ENCODE measurements at places on chromosomes 13 and 19. TPM values are rescaled to one million over a fixed set of nuclear protein-coding genes. Genes with fewer than 3 reads are reported as not detected.
A peak's percentile ranks its signal among the peaks of the same experiment; 100 is the strongest.

DNA sequence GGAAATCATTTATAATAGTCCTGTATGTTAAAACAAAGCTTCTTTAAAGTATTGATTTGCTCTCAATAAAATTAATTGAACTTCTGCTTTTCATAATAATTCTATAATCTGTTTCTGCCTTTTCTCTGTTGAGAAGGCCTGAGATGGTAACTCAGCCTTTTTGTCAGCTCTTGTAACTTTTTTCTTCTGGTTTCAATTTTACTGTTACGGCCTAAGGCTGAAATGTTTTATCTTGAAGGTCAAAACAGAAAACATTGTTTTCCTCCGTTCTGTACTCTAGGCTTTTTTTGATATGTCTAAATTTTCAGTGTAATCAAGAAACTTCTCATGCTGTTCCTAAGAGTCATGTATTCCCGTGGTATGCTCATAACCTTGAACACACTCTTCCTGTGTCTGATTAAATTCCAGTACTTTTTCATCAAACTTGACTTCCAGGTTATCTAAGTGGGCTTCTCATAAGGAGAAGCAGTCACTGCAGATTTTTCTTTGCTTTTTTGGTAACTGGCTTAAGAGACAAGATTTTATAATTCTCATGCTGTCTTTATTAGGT lies 7.6 kb upstream of the NAXD start:
- no peaks in the 10 kb centered on the region for H3K4me1 ChIP-seq
- H3K4me3 ChIP-seq: no peak overlapping the region
- H3K27me3 ChIP-seq: no peaks in the 10 kb centered on the region
- no peak for DNase-seq
- no peaks in the 10 kb centered on the region for H3K36me3 ChIP-seq
- no peak overlapping the region for H3K27ac ChIP-seq

DNA sequence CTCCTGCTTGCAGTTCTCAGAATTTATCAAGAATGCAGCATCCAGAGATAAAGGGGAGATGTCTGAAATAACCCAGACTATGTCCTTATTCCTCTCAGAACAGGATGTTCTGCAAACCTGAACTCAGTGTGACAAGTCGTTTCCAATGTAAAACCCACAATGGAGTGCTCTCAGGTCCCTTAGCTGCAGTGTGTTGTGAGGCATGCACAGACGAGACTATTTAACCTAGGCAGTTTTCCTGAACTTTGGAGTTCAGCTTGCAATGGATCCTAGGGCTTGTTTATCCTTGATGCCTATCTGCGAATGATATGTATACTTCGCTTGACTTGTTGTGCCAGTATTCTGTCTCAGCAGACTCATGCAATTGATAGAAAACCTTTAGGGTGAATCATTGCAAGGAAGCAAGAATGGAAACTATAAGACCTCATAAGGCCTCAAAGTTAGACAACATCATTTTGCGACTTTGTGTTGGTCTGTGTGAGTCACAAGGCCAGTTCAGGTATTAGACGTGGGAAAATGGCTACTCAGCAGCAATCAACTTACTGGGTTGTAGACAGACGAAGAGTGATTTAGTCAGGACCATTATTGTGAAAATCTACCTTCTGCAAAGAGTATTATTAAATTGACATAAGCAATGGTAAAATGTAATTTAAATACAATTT lies 2439.9 kb upstream of the PCDH20 start:
- no peaks in the 10 kb centered on the region for H3K36me3 ChIP-seq
- H3K27me3 ChIP-seq: no peaks in the 10 kb centered on the region
- no peaks in the 10 kb centered on the region for H3K4me1 ChIP-seq
- H3K27ac ChIP-seq: no peak overlapping the region

DNA sequence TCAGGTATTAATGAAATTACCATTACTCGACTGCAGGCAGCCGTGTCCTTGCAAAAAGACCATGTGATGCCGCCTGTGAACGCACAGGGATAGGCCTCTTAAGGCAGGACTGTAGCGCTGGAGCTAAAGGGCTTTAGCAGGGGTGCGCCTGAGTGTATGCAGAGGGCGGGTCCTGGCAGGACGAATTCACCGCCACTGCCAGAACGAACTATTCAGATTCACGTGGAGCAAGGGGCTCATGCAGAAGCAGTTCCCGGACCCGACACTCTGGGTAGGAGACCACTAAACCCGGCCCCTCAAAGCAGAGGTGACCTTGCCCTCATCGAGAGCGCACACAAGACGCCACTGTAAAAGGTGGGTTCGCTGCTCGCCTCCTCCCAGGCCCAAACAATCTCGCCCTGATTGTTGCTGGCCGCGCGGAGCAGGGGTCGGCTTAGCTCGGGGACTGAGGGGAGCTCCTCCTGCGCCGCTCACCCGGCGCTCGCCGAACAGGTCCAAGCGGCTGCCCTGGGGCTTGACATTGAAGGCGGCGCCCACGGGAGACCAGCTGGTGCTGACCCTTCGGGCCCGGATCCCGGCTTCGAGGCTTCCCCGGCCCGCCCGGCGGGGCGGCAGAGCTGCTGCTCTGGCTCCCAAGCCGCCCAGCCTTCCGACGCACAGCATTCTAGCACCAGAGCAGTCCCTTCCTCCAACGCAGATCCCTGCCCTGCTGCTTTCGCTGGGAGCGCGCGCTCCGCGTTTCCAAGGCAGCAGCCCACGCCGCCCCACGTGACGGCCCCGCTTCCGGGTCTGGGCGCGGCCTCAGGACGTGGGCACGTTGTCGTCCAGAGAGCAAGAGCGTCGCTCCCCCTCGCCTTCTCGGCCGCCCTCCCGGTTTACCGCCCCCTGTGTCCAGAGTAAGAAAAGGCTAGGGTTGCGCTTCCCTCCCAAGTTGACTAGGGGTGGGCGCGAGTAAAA lies at the start of gene MIPEP:
Gene MIPEP (minus strand): TSS at position 743 of the 957 bp plus-strand sequence. CDS start 80 bp downstream, at position 663.
- H3K27ac ChIP-seq: peak within 1 kb of the TSS; percentile 70
- no peaks in the 10 kb centered on the region for H3K27me3 ChIP-seq
- H3K36me3 ChIP-seq: no peaks in the 10 kb centered on the region
- DNase-seq: peak; percentile 81

DNA sequence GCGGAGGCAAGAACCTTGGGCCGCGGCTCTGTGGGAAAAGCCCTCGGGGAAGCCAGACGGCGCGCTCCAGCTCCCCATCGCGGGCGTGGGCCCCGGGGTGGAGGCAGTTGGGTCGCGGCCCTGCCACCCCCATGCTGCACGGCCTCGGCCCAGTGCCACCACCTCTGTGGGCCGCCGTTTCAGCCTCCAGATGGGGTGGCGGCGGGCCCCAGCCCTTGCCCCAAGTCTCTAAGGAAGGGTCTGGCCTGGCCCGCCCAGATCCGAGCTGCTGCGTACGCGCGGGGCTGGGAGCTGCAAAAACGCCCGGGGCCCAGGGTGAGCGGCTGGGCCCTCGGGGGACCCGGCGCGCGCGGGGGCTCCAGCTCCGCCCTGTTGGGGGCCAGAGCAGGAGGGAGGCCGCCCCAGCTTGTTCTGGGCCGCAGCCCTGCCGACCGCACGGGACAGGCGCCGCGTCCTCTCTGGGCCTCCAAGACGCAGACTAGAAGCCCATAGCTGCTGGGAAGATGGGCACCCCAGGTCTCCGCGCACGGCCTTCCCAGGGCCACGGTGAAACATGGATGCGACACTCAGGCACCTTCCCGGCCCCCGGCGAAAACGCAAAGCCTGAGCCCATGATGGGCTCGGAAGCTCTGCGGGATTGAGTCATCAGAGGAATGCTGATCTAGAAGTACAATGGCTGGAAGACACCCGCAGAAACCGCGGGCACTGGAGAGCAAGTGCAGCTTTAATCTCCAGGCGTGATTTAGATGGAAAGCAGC lies 110.1 kb downstream of the KCTD15 start:
- no peaks in the 10 kb centered on the region for H3K36me3 ChIP-seq
- no peaks in the 10 kb centered on the region for H3K27me3 ChIP-seq
- no peaks in the 10 kb centered on the region for H3K4me1 ChIP-seq
- H3K27ac ChIP-seq: no peak overlapping the region
- H3K4me3 ChIP-seq: no peak overlapping the region
- no peak for DNase-seq

DNA sequence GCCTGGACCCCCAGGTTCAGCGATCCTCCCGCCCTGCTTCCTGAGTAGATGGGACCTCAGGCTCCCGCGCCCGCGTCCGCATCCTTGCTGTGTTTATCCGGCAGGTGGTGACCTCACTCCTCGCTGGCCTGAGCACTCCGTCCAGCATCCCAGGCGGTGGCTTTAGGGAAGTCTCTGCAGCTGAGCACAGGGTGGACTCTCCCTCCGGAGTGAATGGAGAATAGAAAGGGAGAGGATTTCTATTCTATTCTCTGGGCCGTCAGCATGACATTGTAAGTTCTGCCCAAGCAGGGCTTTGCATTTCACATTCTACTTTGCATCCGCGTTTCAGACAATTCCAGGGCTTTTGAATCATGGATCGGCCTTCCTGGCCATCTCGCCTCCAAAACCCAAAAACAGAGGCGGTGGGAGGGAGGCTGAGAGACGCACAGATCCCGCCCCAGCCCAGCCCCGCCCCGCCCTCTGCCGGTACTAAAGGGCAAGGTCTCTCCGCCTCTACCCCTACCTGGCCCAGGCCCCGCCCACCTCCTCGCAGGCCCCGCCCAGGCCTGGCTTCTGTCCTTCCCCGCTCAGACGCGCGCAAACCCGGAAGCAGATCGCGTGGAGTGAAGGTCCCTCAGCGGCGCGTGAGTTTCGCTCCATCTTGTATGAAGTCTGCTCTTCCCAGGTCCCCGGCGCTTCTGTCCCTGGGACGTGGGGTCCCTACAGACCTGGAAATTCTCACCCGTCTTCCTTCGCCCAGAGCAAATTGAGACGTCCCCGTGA lies at the start of gene ZNF525:
Gene ZNF525 (plus strand): TSS at position 572 of the 765 bp plus-strand sequence. CDS start 6,577 bp downstream, outside the sequence.
- H3K27ac ChIP-seq: peak within 1 kb of the TSS; percentile 80
- peak; percentile 94 for DNase-seq
- H3K4me1 ChIP-seq: no peaks in the 10 kb centered on the region
- H3K4me3 ChIP-seq: peak within 1 kb of the TSS; percentile 96
- H3K27me3 ChIP-seq: no peaks in the 10 kb centered on the region

Gene CFAP97D2
- not detected for total RNA-seq

Gene ATP4B
- total RNA-seq: not detected

Gene KLK3
- total RNA-seq: not detected

Gene SF3A2
- 139 TPM for total RNA-seq

Gene METTL21C
- not detected for total RNA-seq
